Stimulated activated CD8-positive, alpha-beta memory T cell treated with anti-CD3 and anti-CD28 coated beads, Interleukin-4, amount 100 ng/mL, for 1 hour (primary cell): ENCODE measurements at places on chromosomes 2 and 18.

DNA sequence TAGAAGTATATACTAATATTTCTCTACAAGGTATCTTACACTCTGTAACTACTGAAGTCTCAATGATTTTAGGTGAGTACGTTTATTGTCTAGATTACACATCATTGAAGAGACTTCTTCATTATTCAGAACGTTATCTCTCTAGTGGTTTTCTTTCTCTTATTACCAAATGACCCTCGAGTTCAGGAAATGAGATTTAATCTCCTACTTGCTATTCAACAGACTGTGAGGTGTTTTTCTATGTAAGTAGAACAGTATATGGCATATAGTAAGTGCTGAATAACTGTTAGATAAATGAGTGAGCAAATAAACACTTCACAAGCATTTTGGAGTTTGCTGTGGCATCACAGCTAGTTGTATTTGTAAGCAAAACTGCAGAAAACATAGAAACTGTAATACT lies 947.2 kb upstream of the SLC39A10 start:
- no peak for DNase-seq

DNA sequence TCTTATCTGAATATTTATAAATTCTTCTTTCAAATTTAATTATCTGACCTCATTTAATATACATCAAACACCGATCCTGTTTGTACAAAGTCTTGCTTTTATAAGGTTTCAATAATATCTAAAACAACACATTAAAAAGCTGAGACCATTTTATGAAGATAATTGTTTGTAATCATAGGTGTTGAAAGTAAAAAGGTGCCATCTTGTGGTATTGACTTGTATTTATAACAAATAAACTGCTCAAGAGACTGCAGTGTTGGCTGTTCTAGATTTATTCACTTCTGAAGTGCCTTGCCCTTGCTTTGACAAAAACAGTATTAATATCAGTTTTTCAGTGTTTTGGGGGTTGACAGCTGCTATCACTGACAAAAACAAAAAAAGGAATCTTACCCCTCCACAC lies 286.8 kb upstream of the HNMT start:
- DNase-seq, result no peak

DNA sequence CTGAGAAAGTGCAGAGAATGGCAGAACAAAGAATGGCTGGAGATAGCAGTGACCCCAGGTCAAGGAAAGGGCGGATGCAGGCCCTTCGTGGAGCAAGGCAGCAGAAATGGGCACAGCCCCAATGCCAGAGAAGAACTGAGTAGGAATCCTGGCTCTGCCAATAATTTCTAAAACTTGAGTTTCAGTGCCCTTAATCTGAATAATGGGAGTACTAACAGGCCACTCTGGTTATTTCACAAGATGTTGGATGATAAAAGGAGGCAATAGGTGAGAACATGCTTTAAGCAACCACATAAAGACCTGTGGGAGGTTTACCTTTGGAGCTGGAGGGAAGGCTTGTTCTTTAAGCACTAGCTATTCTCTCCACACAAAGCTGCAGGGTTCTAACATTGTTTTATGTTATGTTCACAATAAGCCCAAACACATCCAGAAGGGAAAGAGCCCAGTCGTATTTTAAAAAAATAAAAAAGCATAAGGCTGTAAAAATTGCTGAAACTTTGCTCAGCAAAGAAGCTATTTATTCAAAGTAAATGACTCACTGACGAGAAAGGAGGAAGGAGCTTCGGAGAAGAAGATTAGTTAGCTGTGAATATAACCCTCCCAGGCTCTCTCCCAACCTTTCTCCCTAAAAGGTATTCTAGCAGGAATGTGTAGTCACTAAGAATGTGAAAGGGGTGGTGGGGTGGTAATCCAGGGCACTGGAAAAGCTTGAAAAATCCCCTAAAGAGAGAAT lies 470.2 kb downstream of the TXNL1 start:
- no peak for DNase-seq

DNA sequence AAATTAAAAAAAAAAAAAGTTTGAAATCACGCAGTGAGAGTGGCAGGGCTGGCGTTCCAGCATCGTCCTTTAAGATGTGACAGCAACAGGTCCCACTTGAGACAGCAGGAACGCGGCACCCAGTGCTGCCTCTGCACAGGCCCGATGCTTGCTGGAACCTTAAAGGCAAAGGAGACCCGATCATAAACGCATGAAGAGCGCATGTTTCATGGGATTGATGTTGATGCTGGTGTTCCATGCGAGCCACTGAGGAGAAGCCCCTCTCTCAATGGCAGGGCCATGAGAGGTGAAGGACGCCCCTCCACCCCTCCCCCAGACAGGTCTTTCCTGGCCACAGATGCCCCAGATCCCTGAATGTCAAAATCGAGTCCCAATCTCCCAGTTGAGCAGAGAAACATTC lies 17.9 kb upstream of the ALPI start:
- no peak for DNase-seq

DNA sequence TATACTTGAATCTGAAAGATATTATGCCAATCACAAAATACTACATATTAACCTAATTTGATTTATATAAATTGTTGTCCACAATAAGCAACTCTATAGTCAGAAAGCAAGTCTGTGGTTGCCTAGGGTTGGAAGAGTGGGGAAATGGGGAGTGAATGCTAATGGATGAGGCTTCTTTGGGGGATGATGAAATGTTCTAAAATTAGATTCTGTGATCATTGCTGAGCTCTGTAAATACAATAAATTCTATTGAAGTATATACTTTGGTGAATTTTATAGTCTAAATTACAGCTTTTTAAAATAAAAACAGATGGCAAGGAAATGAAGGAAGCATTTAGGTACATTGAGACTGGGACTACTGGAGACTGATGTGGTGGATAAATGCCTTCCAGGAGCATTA lies 275.5 kb downstream of the MBD2 start:
- DNase-seq, result no peak

DNA sequence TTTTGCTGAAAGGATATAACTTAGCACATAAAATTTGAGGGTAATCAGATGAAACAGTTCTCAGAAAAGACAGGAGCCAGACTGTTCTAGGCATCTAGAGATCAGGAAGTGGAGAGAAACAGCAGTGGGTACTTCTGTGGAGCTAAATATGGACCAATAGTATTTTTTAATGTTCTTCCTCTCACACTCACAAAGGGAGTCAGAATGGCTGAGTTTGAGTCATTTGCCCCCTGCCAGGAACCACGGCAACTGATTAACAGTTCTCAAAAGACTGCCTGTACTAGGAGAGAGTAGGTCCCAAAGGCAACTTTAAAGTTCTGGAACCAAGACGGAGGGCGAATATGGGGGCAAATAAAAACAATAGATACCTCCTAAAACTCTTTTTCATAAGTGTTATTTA lies 107.5 kb downstream of the GULP1 start:
- no peak for DNase-seq

DNA sequence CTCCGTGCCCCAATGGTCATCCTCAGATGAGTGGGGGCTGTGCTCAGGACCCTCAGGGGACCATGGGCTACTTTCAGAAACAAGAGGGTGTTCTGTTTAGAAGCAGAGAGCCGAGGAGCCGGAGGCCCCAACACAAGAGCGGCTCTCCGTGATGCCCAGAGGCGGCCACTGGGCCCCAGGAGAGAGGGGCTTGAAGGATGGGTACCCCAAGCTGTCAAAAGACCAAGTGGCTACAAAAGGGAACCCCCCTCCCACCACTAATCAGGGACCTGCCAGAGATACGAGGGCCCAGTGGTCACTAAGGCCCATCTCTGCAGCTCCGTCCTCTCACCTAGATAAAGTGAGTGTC lies 93.6 kb downstream of the HDAC4 start:
- no peak for DNase-seq

- DNase-seq, result no peak
Observed at GRCh38 chr2:106537047-106537446, 49.9 kb downstream of the CD8B2 start.

DNA sequence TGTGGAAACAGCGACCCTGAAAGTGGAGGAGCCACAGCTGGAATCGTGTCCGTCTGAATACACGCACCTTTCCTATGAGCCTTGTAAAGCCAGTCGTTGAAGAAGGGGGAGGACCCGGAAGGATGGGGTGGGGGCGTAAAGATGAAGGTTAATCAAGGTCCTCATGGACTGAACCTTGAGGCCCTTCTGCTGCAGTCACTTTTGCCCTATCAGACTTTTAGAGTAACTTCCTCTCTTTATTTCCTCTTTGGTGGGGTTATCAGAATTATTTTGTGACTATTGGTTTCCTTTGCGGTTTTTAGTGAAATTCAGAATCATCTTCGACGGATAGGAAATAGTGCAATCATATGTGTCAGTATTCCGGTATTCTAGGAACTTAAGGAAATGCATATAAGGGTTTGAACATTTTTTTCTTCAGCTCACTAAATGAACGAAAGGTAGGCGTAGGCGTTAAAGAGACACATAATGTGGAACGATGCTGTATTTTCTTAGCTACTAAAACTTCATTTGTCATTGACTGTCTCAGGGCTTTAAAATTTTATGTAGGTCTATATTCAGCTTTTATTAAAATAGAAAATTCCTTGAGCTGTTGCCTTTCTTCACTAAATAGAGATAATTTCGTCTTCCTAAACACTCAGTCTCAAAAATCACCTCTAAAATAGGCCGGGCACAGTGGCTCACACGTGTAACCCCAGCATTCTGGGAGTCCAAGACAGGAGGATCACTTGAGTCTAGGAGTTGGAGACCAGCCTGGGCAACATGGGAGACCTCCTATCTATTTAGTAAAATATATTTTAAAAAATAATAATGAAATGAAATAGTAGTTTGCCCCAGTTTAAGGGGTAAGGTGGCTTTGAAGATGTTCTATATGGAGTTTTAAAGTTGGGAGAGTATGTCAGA lies 1.4 kb upstream of the YES1 start:
- peak; percentile 17 for DNase-seq

DNA sequence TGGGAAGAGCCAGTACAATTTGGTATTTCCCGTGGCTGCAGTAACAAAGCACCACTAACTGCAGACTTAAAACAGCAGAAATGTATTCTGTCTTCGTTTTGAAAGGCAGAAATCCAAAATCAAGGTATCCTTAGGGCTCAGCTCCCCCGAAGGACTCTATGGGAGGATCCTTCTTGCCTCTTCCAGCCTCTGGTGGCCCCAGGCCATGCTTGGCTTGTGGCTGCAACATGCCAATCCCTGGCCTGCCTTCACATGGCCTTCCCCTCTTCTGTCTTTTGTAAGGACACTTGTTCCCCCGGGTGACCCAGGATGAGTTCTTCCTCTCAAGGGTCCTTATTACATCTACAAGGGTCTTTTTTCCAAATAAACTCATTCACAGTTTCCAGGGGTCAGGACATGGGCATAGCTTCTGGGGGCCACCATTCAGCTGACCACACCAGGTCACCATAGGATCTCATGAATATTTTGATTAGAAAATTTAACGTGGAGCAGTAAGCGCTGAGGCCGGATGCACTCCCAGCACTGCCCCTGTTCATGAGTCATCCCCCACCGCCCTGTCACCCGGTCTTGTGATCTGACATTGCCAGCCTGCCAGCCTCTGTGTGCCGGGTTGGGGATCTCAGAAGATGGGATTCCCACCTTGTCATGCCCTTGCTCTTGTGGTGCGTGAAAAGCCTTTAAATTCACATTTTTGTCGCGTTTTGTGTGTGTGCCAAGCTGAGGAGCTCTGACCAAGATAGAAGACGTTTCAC lies 61.2 kb upstream of the B3GNT7 start:
- DNase-seq, result no peak

- DNase-seq, result no peak
Observed at GRCh38 chr18:10530852-10531251, 5.0 kb downstream of the NAPG start.

GRCh38 chr2:130912471-130912870 lies 75.8 kb downstream of the ARHGEF4 start:
- DNase-seq, result no peak

DNA sequence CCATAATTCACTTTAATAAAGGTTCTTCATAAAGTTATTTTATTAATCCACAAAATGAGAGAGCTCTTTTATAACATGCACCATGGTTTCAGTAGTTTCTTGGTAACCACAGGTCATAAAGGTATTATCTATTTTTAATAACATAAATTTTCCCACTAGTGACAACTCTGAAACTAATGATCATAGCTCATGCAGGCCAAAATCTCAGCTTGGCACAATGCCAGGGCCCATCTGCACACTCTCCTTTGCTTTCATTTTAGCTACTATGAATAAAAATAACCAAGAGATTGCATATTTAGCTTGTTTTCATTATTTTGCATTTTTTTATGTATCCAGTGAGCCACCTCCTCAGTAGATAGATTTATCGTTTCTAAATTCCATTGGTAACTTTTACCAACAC lies 691.8 kb upstream of the CHAC2 start:
- no peak for DNase-seq

DNA sequence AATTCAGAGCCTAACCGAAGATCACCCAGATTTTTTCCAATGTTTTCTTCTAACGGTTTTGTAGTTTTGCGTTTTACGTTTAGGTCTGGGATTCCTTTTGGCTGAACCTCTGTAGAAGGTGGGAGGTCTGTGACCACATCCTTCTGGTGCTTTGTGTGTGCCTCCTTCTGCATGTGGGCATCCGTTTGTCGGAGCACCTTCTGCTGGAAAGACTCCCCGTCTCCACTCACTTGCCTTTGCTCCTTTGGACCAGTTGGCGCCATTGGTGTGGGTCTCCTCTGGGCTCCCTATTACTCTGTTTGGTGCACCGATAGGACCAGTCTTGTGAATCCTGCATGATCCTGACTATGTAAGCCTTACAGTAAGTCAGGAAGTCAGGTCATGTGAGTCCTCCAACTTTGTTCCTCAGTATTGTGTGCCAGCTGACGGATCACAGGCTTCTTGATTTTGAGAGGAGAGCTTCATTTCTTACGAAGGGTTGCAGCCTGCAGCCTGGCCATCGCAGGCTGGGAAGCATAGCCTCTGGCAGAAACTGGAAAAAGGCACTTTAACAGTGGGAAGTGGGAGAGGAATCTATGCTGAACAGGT lies 13.6 kb downstream of the AQP12A start:
- DNase-seq, result no peak

DNA sequence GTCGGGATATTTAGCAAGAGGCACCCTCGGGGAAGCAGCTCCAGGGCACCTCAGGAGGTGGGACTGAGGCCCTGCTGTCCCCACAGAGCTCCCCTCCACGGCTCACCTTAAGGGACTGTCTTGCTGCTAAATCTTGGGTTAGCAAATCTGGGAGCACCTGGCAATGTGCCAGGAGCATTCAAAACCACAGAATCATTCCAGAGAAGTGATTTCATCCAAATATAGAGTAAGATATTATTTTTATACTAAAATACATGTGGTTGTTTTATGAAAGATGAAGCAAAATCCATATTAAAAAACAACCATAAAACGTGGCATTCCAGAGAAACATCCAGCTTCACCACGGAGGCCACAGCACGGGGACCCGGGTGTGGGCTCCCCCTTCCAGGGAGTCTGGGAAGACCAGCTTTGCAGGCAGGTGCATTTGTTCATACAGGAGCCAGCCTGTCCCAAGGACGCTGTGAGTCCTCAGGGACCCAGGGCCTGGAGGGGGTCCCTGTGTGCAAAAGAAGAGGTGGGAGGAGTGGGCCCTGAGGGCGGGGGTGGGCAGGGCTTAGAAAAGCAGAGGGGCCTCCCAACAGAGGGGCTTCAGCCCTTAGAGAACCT lies 16.3 kb downstream of the HS1BP3 start:
- no peak for DNase-seq

DNA sequence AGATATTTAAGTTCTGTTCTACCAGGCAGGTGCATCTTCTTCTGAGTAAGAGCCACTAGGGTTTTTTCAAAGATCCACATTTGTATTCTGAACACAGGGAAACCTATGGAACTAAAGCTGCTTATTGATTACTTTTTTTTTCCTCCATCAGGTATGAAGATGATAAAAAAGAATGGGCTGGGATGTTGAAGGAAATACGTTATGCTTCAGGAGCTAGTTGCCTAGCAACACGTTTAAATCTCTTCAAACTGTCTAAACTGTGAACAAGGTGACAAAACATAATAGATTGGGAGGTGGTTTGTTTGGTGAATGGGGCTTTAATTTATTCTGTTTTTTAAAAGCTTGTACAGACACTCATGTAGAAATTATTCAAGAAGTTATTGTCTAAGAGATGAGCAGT lies 15.9 kb downstream of the KLHL41 start:
- DNase-seq, result no peak
